B cell (primary cell): ENCODE measurements at places on chromosomes 4 and X. TPM values are rescaled to one million over a fixed set of nuclear protein-coding genes. Genes with fewer than 3 reads are reported as not detected.

HSD17B13 gene
- 0.32 and 0.39 TPM in 2 replicates for total RNA-seq

RENBP gene
- total RNA-seq: 39.2 and 39.7 TPM in 2 replicates

MMRN1 gene
- 0.22 and 0.49 TPM in 2 replicates for total RNA-seq

NPY2R gene
- not detected in 2 replicates for total RNA-seq

SLC39A8 gene
- total RNA-seq: 8.4 and 10.2 TPM in 2 replicates

- H3K36me3 ChIP-seq: no peaks in the 10 kb centered on the region
- no peak overlapping the region for H3K27ac ChIP-seq
- no peaks in the 10 kb centered on the region for H3K4me1 ChIP-seq
- no peak overlapping the region for H3K4me3 ChIP-seq
These were observed 58.2 kb upstream of the ZNF157 start for GRCh38 chrX:47311932-47312774.

- no peaks in the 10 kb centered on the region for H3K36me3 ChIP-seq
- no peaks in the 10 kb centered on the region for H3K27me3 ChIP-seq
- no peak overlapping the region for H3K27ac ChIP-seq
- no peak for DNase-seq
- no peaks in the 10 kb centered on the region for H3K4me1 ChIP-seq
- H3K4me3 ChIP-seq: no peak overlapping the region
These were observed 39.5 kb upstream of the SMIM10L2A start for GRCh38 chrX:135382260-135382659.

DNA sequence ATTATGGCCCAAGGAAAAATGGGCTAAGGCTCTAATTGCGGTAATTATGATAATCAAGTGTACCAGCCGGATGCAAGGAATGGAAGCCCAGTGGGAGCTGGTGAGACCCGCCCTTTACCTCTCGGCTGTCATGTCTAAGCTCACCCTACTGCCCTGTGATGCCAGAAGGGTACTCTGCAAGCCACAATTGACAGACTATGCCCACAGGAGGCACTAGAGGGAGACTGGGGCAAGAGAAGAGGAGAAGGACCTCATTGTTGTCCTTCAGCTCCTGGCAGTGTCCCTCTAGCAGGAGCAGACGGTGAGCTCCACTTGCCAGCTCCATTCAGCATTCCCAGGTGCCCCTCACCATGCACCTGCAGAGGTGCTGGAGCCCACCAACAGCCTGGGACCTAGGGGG is 141.8 kb downstream of the SMIM20 start:
- H3K4me3 ChIP-seq: no peak overlapping the region
- no peaks in the 10 kb centered on the region for H3K36me3 ChIP-seq
- no peaks in the 10 kb centered on the region for H3K27me3 ChIP-seq
- no peak for DNase-seq
- H3K27ac ChIP-seq: no peak overlapping the region

DNA sequence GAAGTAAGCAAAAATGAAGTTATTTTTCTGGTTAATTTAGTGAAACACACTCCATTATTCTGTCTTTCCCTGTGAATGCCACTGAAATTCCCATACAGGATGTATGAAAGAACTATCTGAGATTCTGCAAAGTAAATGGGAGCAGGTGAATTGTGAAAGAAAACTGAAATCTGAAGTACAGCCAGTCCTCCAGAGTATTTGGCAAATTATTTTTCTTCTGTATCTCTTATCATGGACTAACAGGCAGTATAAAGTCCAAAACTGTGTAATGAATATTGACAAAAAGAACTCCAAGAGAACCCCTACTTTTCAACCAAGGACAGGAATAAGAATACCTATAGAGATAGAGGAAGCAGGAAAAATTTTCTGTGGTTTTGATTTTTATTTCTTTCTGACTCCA is 40.8 kb upstream of the AR start:
- no peak overlapping the region for H3K27ac ChIP-seq
- no peaks in the 10 kb centered on the region for H3K36me3 ChIP-seq
- H3K27me3 ChIP-seq: no peaks in the 10 kb centered on the region
- no peak for DNase-seq
- H3K4me3 ChIP-seq: no peak overlapping the region

DNA sequence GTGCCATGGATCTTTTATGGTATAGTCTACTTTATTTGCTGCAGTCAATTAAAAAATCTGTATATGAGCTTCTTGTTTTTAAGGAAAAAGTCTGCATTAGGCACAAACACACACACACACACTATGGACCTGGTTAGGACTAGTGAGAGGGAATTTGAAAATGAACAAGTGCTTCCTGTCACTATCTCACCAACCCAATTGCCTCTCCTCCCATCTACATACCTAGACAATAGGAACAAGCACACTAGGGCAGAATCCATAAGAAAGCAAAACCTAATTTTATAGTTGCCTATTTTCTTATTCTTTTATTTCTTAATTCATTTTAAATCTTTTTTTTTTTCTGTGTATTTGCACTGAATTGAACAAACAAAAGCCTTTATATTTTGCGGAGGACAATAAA is 22.7 kb downstream of the PALLD start:
- H3K4me1 ChIP-seq: no peaks in the 10 kb centered on the region
- no peak overlapping the region for H3K4me3 ChIP-seq
- no peaks in the 10 kb centered on the region for H3K27me3 ChIP-seq
- DNase-seq: no peak

GRCh38 chr4:6942238-6942800 is 32.7 kb downstream of the TBC1D14 start:
- peak overlapping the region; percentile 27 for H3K27ac ChIP-seq
- DNase-seq: peak; percentile 38
- H3K4me3 ChIP-seq: no peak overlapping the region
- peaks cover 7% of the 10 kb centered on the region for H3K36me3 ChIP-seq

GRCh38 chr4:47444031-47444430 is 19.5 kb downstream of the COMMD8 start:
- H3K4me3 ChIP-seq: no peak overlapping the region
- DNase-seq: no peak
- H3K27me3 ChIP-seq: no peaks in the 10 kb centered on the region
- H3K4me1 ChIP-seq: peaks cover 12% of the 10 kb centered on the region
- no peak overlapping the region for H3K27ac ChIP-seq

DNA sequence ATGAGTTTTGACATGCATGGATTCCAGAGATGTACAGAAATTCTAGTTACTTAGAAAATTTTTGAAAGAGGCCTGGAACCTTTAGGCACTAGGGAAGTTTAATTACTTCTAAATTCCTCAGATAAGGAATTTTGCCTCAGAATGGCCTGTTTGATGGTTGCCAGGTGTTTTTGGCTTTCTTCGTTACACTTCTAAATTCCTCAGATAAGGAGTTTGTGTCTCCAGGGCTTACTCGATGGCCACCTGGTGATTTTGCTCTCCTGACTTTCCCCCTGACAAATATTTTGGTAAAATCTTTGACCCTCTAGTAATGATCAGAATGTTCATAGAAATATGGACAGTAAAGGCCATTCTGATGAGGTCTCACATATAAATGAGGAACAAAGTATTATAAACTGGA is 64.3 kb downstream of the BEX3 start:
- H3K4me1 ChIP-seq: no peaks in the 10 kb centered on the region
- no peaks in the 10 kb centered on the region for H3K36me3 ChIP-seq
- no peak overlapping the region for H3K4me3 ChIP-seq
- DNase-seq: no peak

DNA sequence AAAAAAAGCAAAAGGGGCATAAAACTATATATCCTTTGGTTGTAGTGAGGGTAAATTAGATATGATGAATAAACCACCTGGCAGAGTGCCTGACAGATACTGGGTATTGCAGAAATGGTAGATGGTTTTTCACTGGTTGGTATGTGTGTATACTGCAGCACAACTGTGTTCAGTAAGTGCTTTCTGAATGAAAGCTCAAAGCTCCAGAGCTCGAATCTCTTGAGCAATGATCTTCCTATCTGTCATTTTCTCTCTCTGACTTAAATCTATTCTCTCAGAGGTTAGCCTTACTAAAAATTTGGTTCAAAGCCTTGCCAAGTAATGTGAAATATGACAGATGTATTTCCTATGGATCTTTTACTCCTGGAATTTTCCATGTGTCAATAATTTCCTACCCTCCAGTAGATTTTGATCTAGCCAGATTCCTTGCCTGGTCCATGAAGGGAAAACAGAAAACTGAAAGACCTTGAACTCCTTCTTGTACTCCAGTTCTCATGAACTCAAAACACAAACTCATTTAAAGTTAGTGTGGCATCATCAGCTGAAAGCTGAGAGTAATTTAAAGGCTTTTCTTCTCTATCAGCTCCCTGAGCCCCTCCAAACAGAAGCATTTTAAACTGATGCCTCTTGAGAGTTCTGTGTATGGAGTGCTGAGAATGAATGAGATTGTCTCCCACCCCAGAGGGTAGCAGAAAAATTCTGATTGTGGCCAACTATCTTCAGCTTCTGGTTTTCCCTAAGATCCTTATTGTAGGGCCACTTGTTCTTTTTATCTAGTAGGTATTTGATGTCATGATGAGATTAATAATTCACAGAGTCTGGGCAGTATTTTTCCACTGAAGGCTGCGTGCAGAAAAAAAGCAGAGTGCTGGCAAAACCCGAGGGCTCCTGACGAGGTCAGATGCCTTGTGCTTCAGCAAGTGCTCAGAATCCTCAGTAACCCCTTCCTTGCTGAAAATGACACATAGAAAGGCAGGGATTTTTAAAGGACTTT is 363.4 kb upstream of the BOD1L1 start:
- no peak for DNase-seq
- H3K27me3 ChIP-seq: no peaks in the 10 kb centered on the region
- no peak overlapping the region for H3K4me3 ChIP-seq
- H3K36me3 ChIP-seq: no peaks in the 10 kb centered on the region

DNA sequence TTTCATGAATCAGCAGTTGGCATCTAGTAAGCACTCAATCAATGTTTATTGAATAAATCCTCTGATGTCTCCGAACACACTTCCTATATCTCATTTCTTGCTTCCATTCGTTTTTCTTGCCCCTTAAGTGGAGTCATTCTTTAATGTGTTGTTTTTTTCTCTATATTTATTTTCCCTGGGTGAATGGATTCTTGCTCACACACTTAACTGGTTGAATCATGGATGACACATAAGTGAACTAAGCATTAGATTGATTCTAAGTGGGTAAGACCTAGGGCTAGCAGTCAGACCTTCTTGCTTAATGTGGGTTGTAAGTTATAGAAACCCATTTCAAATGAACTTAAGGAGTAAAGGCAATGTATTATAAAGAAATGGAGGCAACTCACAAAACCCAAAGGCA is 111.1 kb downstream of the RTL3 start:
- H3K36me3 ChIP-seq: no peaks in the 10 kb centered on the region
- H3K4me3 ChIP-seq: no peak overlapping the region
- H3K4me1 ChIP-seq: no peaks in the 10 kb centered on the region
- DNase-seq: no peak
- H3K27ac ChIP-seq: no peak overlapping the region

GRCh38 chrX:125505207-125505606 is 185.5 kb downstream of the TEX13C start:
- H3K4me1 ChIP-seq: no peaks in the 10 kb centered on the region
- H3K4me3 ChIP-seq: no peak overlapping the region
- no peaks in the 10 kb centered on the region for H3K27me3 ChIP-seq
- no peaks in the 10 kb centered on the region for H3K36me3 ChIP-seq
- no peak for DNase-seq
- no peak overlapping the region for H3K27ac ChIP-seq

DNA sequence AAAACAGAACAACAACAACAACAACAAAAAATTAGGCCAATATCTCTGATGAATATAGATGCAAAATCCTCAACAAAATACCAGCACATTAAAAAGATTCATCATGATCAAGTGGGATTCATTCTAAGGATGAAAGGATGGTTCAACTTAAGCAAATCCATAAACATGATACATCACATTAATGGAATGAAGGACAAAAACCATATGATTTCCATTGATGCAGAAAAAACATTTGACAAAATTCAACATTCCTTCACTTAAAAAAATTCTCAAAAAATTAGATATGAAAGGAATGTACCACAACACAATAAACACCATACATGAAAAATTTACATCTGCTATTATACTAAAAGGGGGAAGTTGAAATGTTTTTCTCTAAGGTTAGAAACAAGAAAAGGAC is 103.3 kb downstream of the IL15 start:
- H3K27me3 ChIP-seq: no peaks in the 10 kb centered on the region
- H3K27ac ChIP-seq: no peak overlapping the region
- H3K4me3 ChIP-seq: no peak overlapping the region
- no peak for DNase-seq
- no peaks in the 10 kb centered on the region for H3K4me1 ChIP-seq
- no peaks in the 10 kb centered on the region for H3K36me3 ChIP-seq

DNA sequence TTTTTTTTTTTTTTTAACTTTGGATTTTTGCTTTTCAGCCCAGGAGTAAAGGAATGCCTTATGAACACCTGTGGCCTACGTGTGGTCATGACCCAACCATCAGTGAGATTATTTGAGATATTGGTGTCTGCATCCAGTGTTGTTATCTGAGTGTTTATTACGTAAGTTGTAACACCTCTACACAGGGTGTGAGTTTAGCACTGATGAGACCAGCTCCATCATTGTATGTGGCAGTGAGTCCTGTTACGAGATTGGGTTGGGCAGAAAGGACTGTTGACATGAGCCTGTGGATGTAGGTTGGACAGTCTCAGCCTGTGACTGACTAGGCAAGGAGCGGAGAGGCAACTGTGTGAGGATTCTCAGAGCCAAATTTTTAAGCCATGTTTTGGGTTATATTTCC is 179.0 kb downstream of the PTTG2 start:
- peaks cover 51% of the 10 kb centered on the region for H3K36me3 ChIP-seq
- no peak overlapping the region for H3K27ac ChIP-seq
- H3K27me3 ChIP-seq: no peaks in the 10 kb centered on the region
- H3K4me1 ChIP-seq: no peaks in the 10 kb centered on the region
- no peak for DNase-seq

DNA sequence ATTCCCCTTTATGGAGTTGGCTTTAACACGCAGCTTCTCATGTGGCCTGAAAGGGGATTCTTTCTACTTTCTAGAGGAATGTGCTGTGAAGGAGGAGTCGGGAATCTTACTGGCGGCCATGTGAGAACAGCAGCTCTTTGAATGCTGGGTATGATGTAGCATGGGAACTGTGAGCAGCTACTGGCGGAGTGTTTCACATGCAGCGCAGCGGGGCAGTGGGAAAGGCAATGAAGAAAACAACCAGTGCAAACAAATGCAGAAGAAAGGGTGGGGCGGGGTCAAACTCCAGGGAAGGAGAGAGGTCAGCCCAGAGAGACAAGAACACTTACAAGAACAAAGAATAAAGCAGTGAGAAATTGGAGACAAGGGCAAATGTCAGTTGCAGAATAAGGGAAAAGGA is 363.8 kb upstream of the FTHL17 start:
- H3K27me3 ChIP-seq: no peaks in the 10 kb centered on the region
- H3K4me3 ChIP-seq: no peak overlapping the region
- H3K27ac ChIP-seq: no peak overlapping the region
- no peaks in the 10 kb centered on the region for H3K4me1 ChIP-seq
- H3K36me3 ChIP-seq: no peaks in the 10 kb centered on the region
- no peak for DNase-seq
